Foreskin keratinocyte (primary cell): ENCODE measurements at places on chromosomes 13 and 19. TPM values are rescaled to one million over a fixed set of nuclear protein-coding genes. Genes with fewer than 3 reads are reported as not detected.

- no peak for DNase-seq
Observed at GRCh38 chr19:14116918-14117578, 514 bp downstream of the PRKACA start.

- no peak for DNase-seq
Observed at GRCh38 chr19:18027151-18027550, 19.2 kb downstream of the ARRDC2 start.

MEIOSIN gene
- not detected in 2 replicates for polyA plus RNA-seq

- DNase-seq = peak; percentile 97
Observed at GRCh38 chr13:94641409-94641941, 39.8 kb downstream of the GPR180 start.

GRCh38 chr13:95918860-95919259 lies 134.3 kb downstream of the UGGT2 start:
- no peak for DNase-seq

LGALS4 gene
- polyA plus RNA-seq = 0.24 TPM in 1 of 2 replicates, not detected in the other

VSTM1 gene
- not detected in 2 replicates for polyA plus RNA-seq

DNA sequence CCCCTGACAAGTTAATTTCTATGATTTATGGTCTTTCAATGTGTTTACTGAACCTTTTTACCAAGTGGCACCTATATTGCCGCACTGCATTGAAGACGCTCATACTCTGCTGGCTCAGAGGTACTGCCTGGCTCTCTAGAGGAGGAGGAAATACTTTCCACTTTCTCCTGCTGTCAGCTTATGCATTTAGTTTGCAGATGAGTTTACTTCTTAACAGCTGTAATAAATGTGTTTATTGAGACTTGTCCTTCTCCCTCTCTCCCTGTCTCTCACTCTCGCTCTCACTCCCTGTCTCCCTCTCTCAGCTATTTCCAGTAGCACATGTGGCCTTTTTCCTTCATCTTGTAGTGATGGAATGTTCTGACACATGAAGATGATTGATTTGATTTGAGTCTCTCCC lies 60.3 kb upstream of the SPATA13 start:
- DNase-seq = no peak

ERICH4 gene
- not detected in 2 replicates for polyA plus RNA-seq

- DNase-seq = no peak
Observed at GRCh38 chr19:46862503-46862834, 1.7 kb downstream of the ARHGAP35 start.

GRCh38 chr13:41782086-41782485 lies 178.8 kb downstream of the VWA8 start:
- DNase-seq = no peak

FOXA3 gene
- 0.02 and 0.10 TPM in 2 replicates for polyA plus RNA-seq

GRCh38 chr13:110607675-110608224 lies 7.6 kb upstream of the NAXD start:
- no peak for DNase-seq

GNA15 gene
- polyA plus RNA-seq = 109 and 126 TPM in 2 replicates

- no peak for DNase-seq
Observed at GRCh38 chr13:114099191-114099590, 33.2 kb downstream of the RASA3 start.

GRCh38 chr19:6534451-6535093 lies 3.7 kb downstream of the TNFSF9 start:
- DNase-seq = no peak

DNA sequence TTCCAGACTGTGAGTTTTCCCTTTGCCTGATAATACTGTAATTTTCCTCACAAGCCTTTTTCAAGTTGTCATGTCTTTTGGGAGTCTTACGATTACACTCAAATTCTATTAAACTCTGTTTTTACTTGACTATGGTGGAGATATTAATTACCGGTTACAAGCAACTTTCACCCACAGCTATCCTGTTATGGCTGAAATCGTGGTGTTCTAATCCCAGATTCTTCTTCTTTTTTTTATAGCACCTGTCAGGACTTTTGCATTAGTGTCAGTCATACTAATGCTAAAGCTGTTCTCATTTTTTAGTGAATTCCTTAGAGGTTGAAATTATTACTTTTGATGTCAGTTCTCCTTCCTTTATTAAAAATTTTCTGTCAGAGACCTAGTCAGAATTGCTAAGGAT lies 187.8 kb upstream of the CSNK1A1L start:
- DNase-seq = no peak

ZNF814 gene
- 13.5 and 15.6 TPM in 2 replicates for polyA plus RNA-seq
